ENCODE measurements at places on chromosomes 3 and 15.

- no peak for DNase-seq
Measured at GRCh38 chr3:38643592-38643991, 5.9 kb downstream of the SCN5A start.

GRCh38 chr3:30933478-30934207 lies 39.2 kb upstream of the GADL1 start:
- no peak for DNase-seq

DNA sequence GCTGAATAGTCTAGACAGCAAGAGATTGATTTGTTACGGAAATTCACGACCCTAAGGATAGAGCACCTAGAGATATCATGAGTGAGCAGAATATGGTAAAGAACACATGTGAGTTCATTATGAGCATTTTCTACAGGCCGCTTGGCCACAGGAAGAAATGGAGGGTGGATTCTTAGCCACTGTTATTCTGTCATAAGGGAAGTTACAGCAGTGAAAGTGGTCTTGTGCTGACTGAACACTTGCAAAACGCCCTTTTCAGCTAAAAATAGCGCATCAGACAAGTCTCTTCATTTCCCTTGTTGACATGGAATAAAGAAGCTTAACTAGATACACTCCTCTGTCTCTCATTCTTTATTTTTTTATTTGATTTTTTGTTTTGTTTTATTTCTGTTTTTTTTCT lies 19.8 kb downstream of the DGKG start:
- no peak for DNase-seq

- DNase-seq: no peak
Measured at GRCh38 chr15:44812029-44812517, 75.7 kb downstream of the TRIM69 start.

DNA sequence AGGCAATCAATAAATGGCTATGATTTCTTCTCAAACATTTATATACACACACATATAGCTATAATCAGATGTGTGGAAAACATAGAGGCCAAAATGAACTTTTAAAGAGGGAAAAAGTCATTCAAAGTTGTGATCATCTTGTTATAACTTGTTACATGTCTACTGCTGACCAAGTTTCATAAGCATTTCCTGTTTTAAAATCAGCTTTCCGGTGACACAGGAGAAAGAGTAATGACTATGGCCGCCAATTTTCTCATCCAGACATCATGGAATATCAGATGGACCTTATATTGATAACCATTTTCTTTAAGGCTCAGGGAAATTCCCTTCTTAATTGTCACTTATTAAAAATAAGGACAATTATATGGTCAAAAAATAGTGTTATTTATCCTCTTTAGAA lies 71.7 kb upstream of the AGTR1 start:
- DNase-seq: no peak

DNA sequence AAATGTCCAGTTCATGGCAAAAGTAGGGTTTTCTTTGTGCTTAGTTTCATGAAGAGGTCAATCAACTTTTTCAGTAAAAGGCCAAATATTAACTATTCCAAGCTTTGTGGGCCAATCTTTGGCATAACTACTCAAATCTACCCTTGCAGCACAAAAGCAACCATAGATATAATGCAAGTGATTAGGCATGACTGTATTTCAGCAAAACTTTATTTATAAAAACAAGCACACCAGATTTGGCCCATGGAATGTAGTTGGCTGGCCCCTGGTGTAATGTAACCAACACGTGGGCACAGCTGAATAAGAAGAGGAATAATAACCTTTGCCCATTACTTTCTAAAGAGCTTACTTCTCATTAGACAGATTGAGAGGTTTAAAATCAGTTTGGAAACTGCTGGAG lies 50.6 kb downstream of the CASR start:
- no peak for DNase-seq

DNA sequence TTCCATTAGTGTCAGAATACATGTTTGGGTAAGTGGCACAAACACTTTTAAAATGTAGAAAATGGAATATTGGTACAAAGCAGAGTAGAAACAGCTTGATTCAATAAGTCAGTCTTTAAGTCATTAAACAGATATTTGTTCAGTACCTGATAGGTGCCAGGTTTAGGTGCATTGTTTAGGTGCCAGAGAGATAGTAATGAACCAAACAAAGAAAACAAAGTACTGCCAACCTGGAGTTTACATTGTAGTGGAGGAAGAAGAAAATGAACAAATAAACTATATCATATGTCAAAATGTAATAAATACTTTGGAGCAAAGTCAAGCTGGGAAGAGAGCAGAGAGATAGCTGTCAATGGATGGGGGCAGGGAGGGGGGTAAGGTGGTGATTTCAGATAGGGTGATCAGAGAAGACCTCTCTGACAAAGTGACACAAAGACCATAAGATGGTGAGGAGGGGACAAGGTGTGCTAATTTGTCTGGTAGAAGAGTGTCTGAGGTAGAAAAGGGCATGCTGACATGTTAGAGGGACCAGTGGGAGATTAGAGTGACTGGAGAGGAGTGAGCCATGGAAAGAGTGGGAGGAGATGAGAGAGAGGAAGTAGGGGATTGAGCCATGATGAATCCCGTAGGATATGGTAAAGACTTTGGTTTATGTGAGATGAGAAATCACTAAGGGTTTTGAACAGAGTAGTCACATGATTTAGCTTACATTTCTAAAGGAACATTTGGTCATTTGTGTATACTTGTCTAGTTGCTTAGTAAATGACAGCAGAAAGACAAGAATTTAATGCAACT lies 128.2 kb downstream of the UBE2E2 start:
- DNase-seq: no peak

DNA sequence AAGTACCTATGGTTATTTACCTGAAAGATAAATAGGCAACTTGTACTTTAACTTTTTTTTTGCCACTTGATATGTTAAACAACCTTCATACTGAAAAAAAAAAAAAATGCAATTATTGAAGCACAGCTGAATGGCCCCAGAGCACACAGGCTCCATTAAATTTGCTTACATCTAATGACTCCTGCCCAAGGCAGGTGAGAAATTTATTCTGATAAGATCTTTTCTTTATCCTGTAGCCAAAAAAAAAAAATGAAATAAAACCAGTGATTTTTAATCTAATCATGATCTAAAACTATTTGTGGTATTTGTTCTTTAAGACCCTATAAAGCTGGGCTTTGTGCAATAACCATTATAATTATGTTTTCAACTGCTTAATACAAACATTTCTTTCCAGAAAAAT lies 115.7 kb downstream of the DPH6 start:
- no peak for DNase-seq
